ENCODE measurements at places on chromosomes 7 and 10. TPM values are rescaled to one million over a fixed set of nuclear protein-coding genes. Genes with fewer than 3 reads are reported as not detected.

The PRTFDC1 gene
- 10.9 TPM for total RNA-seq

The NXPH1 gene
- not detected for total RNA-seq

The LRRN3 gene
- total RNA-seq = not detected

The GSTO2 gene
- total RNA-seq = 0.57 TPM

The CDHR1 gene
- total RNA-seq = not detected

The PGAM2 gene
- total RNA-seq = not detected

The SPOCK2 gene
- 0.98 TPM for total RNA-seq

The PITRM1 gene
- 117 TPM for total RNA-seq

The STARD3NL gene
- 78.4 TPM for total RNA-seq

The COMTD1 gene
- total RNA-seq = 12.1 TPM

The CYP3A7 gene
- total RNA-seq = not detected

The UCN3 gene
- not detected for total RNA-seq

The RBP3 gene
- not detected for total RNA-seq
